GM12864 (cell line): ENCODE measurements at places on chromosomes 7 and 10.

GRCh38 chr7:106187613-106188350 lies 75.7 kb upstream of the SYPL1 start:
- DNase-seq = no peak

DNA sequence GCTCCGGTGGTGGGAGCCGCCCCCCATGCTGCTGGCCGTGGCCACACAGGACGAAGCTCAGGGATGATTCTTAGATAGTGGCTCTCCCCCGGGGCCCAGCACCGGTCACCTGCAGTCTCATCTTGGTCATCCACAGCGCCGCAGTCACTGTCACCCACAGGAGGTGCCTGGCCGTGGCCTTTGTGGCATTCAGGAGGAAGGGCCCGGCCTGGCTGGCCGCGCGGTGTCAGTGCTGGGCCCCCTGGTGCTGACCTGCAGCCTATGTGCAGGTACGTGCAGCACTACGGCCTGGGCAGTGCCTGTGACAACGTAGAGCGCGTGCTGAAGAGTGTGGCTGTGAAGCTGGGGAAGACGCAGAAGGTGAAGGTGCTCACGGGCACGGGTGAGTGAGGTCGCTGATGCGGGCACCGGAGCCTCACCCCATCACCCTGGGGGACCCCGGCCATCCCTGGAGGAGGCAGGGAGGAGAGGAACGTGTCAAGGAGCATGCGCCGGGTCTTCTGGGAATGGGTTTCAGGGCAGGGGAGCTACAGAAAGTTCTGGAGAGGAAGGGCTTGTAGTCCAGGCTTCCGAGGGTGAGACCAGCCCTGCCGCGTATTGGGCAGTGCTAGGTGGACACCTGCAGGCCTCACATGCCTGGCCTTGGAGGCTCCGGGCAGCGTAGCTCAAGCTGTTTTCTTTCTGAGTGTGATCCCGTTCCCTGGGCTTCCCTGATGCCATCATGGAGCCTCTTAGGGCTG lies 5.0 kb downstream of the SPRN start:
- DNase-seq = no peak

- DNase-seq = no peak
These were observed 386.0 kb downstream of the SEMA3D start for GRCh38 chr7:84800846-84801245.

DNA sequence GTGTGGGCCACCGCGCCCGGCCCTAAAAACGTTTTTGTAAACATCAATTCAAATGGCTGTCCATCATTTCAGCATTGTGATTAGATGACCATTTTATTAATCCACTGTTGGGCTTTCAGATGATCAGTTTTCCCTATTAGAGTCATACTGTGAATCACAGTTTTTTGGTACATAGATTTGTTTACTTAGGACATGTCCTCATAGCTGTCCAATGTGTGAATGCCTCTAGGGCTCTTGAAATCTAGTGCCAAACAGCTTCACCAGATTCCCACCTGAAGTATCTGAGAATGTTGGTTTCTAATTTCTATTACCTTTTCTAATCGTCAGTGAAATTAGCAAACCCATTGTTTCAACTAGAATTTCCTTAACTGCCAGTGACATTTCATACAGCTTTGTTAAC lies 66.8 kb downstream of the UPF2 start:
- no peak for DNase-seq
